ENCODE measurements at places on chromosomes 3 and 15.

DNA sequence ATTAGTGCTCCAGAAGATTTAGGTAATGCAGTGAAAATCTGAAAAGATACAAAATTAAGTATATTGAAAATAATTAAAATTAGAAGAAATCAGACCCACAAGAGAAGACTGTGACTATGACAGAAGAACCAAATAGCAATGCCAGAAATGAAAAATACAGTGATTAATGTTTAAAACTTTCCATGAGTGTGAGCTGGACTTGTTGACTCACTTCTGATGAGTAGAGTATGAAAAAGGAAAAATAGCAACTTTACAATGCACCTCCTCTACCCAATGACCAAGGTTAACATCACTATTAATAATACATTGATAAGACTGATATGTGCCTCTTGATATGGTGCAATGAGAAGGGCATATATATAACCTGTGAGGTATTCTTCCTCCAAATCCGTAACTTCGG lies 39.3 kb upstream of the SLC22A13 start:
- no peak for DNase-seq

DNA sequence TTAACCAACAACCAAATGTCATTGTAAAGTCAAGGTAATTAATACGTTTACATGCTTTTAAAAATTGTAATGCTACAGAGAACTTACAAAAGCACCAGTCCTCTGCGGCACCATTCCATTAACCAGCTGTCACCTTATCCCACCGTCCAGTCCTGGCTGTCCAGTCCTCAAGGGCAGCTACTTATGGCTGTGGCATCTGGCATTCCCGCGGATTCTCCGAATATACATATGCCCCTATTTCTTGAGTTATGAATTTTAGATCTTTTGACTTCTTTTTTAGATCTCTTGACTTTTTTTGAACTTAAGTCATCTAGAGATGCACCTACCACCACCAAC lies 382 bp upstream of the POMGNT2 start:
- DNase-seq: no peak

- no peak for DNase-seq
These were observed 54.6 kb upstream of the ATOSA start for GRCh38 chr15:52733696-52734255.

GRCh38 chr3:184912163-184912562 lies 100.2 kb downstream of the VPS8 start:
- no peak for DNase-seq

DNA sequence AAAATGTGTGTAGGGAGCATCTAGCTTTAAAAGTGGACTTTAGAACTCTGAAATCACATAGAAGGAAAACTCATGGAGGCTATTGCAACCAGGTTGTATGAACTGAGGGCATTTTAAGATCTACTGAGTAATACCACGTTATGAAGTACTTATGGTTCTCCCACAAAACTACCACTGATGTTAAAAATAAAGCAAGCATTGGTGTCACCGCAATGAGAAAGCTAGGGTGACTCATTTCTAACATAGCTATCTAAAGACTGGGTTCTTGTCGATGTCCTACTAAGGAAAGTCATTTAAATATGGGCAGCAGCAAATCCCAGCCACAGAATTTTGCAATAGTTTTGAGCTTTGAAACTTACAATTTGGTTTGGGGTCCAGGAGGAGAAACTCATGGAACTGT lies 584.8 kb downstream of the DIPK2A start:
- DNase-seq: no peak

GRCh38 chr15:38883987-38884386 lies 319.4 kb upstream of the RASGRP1 start:
- DNase-seq: no peak

- no peak for DNase-seq
These were observed at the start of gene WNT7A for GRCh38 chr3:13879946-13880810. Gene WNT7A, minus strand, starts transcription at chr3:13880071. Its CDS starts 255 bp downstream, at chr3:13879816.

GRCh38 chr3:11074451-11074850 lies 79.8 kb upstream of the HRH1 start:
- DNase-seq: no peak

Data from activated CD4-positive, CD25-positive, alpha-beta regulatory T cell (primary cell).